ENCODE measurements at places on chromosomes 4 and X.

DNA sequence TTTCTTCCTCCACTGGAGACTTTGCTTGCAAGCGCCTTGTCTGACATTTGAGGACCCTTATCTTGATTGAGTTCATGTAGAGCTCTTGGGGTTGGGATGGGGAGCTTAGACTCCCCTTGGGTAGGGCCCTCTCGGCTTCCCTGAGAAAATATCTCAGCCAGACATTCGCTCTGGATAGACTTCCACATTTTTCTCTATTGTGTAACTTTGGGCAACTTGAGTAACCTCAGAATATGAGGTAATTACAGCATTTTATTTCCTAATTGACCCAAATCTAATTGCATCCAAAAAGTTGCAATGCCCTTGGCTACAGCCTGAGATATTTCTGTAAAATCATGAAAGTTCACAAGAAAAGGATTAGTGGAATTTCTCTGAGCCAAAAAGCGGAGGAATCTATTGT, 102.8 kb upstream of the MXRA5 start:
- DNase-seq: no peak

DNA sequence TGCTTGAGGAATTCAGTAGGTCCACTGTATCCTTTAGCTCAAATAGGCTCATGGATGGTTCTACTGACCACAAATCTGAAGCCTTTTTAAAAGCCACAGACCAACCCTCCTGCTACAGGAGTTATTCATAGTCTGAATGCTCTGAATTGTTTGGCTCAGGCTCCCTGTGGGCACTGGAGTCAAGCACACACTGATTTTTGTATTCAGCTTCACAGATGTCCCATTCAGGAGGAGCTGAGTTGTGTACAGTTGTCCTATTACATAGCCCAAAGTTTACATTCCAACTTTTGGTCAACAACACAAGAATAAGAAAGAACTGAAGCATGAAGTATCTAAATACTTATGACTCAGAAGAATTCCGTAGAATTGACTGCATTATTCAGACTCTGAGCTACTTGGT, 243.9 kb downstream of the UNC5C start:
- DNase-seq: peak; percentile 3

DNA sequence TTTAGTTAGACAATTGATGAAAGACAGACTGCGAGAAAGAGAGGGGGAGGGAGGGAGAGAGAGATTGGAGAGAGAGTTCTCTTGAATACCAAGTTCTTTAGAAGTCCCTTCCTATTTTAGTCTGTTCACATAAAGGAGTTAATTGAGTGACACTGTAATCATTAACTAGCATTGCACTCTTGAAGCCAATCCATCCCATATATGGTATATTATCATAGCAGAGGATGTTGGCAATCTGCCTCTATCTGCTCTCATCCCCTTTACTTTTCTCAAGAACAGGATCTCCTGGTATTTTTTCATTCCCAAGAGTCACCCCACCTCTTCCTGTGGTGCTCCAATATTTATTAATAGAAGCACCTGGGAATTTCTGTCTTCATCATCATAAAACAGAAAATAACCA, 959.6 kb upstream of the NDST4 start:
- no peak for DNase-seq

- DNase-seq: no peak
Observed at GRCh38 chr4:143539670-143540023, 26.1 kb downstream of the SMARCA5 start.

DNA sequence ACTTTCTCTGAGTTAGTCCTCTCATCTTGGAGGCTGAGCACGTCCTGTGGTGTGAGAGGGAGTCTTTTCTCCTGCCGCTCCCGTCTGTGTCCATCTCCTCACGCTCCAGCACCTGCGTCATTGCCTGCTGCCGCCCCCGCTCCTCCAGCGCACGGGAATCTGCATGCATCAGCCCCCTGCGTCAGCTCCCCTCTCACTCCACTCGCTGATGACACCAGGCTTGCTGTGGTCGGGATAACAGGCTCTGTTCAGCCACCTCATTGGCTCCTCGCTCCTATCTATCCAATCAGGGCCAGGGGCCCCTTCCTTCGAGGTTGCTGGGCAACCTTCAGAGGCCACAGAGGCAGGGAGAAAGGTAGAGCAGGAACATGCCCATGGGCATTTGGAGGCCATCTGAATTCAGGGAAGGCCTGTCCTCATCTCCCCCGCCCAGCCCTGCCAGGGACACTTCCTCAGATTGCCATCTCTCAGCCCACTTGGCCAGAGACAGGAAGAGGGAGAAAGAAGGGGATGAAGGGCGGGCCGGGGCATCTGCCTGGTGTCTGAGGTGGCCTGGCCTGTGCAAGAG, 9.3 kb downstream of the ZNF185 start:
- peak; percentile 20 for DNase-seq

GRCh38 chr4:1047106-1047975, 35.9 kb downstream of the FGFRL1 start:
- no peak for DNase-seq

- peak; percentile 91 for DNase-seq
Observed at GRCh38 chr4:61407642-61408618, 207.8 kb downstream of the ADGRL3 start.

- DNase-seq: peak; percentile 67
Observed at GRCh38 chr4:153249199-153250041, 45.2 kb downstream of the TRIM2 start.

All from NCI-H1930 (cell line).